ENCODE measurements at places on chromosomes 1 and 21.

DNA sequence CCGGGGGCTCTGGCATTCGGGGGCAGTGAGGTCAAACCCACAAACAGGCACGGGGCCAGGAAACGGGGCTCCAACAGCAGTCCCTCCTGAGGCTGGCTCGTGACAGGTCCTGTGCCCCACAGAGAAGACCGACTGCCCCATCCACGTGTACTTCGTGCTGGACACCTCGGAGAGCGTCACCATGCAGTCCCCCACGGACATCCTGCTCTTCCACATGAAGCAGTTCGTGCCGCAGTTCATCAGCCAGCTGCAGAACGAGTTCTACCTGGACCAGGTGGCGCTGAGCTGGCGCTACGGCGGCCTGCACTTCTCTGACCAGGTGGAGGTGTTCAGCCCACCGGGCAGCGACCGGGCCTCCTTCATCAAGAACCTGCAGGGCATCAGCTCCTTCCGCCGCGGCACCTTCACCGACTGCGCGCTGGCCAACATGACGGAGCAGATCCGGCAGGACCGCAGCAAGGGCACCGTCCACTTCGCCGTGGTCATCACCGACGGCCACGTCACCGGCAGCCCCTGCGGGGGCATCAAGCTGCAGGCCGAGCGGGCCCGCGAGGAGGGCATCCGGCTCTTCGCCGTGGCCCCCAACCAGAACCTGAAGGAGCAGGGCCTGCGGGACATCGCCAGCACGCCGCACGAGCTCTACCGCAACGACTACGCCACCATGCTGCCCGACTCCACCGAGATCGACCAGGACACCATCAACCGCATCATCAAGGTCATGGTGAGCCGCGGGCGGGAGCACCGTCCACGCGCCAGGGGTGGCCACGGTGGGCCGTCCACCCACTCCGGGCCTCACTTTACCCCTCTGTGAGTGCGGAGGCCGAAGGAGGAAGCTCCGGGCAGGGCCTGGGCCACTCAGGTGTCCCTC is 14.2 kb downstream of the COL6A2 start:
- no peak for DNase-seq

DNA sequence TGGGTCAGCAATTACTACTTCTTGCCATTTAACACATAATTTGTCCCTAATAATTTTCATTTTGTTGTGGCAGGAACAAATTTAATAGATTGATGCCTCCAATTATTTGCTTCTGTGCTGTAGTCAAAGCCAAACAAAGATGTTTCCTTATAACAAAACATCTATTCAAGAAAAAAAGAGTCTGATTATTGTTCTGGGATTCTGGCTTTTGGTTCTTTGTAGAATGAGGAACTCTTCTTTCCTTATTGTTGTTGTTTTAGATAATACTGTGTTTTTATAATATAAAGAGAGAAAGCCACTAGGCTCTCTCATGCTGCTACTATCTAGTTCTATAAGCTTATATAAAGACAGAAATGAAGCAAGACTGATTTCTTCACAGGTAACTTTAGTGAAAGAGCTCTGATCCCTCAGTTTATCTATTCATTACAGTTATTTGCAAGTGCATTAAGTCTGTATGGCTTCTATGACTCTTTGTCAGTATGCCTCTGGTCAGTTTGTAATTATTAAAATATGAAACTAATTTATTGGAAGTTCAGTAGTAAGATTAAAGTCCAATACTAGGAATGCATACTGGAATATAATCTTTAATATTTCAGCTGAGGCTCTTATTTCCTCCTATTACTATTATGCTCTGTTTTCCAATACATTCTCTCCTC is 37.4 kb downstream of the PRKACB start:
- DNase-seq: no peak

DNA sequence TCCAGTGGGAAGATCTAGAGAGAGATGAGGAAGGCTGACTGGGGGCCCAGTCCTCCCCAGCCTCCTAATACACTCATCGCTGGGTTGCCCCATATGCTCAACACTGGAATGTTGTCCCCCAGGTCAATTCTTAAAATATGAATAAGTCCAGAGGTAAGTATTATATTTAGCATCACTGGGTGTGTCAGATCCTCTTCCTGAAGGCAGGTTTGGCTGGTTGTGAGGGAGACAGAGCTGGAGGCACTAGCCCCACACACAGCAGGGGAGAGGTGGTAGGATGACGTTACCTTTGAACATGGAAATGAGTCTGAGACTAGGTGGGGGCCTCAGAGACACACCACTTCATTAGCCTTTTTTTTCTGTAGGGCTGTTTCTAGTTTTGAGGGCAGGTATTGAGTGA is 42.6 kb downstream of the SLC44A3 start:
- DNase-seq: no peak

- no peak for DNase-seq
Measured at GRCh38 chr1:53625766-53626520, 113.0 kb downstream of the GLIS1 start.

GRCh38 chr1:14160781-14161180 is 437.7 kb upstream of the KAZN start:
- no peak for DNase-seq

GRCh38 chr1:5998906-5999301 is 6.7 kb upstream of the NPHP4 start:
- no peak for DNase-seq

GRCh38 chr1:234748713-234749112 is 138.7 kb upstream of the IRF2BP2 start:
- DNase-seq: no peak

DNA sequence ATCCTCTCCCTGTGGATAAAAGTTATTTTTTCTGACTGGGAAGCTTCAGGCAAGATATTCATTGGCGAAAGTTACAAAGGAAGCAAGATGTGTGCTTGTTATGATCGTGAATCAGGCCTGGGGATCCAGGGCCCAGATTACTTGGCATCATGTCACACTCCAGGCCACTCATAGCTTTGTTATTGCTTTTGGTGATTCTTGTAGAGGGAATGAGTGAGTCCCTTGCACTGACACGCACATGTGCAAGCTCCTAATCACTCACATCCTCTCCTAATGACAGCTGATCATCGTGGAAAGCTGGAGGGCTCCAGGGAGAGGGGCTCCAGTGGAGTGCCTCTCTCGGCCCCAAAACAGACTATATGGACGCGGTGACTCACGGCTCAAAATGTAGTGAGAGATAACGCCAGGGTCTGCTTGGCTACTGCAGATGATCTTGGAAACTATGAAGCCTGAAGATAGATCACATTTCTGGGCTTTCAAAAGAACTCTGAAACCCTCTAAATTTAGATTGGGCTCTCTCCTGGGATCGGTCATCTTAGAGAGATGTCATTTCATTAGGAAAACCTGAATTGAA is 481.1 kb upstream of the USP24 start:
- no peak for DNase-seq

- DNase-seq: no peak
Measured at GRCh38 chr21:14825514-14825974, 239.3 kb downstream of the NRIP1 start.

DNA sequence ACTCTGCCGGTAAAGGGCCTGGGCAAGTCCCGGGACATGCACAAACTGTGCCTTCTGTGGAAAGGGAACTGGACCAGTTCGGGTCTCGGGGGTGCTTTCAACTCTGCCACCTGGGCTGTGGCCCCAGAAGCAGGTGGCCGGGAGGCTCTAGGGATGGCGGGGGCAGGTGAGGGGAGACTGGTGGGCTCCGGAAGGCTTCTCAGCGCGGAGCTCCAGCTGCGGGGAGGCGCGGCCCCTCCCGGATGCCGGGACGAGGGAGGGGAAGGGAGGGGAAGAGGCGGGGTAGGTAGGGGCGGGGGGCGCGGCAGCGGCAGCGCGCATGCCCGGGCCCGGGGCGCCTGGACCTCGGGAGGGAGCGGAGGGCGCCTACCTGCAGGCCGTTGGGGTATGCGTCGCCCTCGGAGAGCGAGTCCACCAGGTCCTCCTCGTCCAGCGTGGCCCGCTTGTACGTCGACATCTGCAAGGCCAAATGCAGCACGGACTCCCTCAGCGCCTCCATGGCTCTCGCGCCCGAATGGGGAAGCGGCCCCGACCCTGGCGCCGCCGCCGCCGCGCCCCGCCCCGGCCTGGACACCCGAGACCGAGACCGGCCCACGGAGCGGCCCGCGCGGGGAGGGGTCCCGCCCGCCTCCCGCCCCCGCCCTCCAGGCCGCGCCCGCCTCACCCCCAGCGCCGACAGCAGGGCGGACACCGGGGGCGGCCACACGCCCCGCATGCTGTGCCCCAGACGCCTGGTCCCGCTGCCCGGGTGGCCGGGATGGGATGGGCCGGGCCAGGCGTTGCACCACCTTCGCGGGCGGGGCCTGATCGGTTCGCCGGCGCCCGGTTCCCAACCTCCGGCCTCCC is at the start of gene ECE1:
Gene ECE1, minus strand, starts transcription at position 764 of the 846 bp plus-strand sequence. Its CDS starts 49 bp downstream, at position 715.
- peak; percentile 48 for DNase-seq

DNA sequence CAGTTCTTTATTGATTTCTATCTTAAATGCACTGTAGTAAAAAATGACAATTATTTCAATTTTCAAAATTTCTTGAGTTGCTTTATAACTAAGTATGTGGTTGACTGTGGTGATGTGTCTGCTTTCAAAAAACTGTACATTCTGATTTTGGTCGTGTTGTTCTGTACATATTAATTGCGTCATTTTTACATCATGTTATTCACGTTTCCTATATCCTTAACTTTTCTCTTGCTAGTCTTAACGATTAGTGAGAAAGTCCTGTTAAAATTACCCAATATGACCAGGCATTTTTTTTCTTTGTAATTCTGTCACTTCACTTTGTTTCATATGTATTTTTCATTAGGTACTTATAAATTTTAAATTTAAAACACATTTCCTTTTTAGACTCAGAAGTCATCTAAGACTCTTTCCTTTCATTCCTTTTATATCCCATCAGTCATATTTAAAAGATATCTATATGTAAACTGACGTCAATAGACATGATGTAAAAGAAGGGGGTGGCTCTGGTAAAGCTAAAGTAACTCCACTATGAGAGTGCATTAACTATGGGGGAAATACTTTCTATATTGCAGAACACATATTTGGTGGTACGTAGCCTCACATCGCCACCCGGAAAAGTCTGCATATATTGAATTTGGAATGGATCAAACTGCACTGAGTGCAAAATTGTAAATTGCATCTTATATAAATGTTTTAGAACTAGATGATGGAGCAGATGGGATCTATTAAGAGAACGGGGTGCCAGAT is 1.1 kb upstream of the COA6 start:
- peak; percentile 18 for DNase-seq

GRCh38 chr1:3188150-3188971 is 119.4 kb downstream of the PRDM16 start:
- no peak for DNase-seq

- no peak for DNase-seq
Measured at GRCh38 chr1:57204091-57204490, 219.8 kb downstream of the DAB1 start.

GRCh38 chr1:116754198-116754977 is at the start of gene CD2:
Gene CD2, plus strand, starts transcription at chr1:116754430. Its CDS starts 63 bp downstream, at chr1:116754493.
- peak; percentile 43 for DNase-seq

DNA sequence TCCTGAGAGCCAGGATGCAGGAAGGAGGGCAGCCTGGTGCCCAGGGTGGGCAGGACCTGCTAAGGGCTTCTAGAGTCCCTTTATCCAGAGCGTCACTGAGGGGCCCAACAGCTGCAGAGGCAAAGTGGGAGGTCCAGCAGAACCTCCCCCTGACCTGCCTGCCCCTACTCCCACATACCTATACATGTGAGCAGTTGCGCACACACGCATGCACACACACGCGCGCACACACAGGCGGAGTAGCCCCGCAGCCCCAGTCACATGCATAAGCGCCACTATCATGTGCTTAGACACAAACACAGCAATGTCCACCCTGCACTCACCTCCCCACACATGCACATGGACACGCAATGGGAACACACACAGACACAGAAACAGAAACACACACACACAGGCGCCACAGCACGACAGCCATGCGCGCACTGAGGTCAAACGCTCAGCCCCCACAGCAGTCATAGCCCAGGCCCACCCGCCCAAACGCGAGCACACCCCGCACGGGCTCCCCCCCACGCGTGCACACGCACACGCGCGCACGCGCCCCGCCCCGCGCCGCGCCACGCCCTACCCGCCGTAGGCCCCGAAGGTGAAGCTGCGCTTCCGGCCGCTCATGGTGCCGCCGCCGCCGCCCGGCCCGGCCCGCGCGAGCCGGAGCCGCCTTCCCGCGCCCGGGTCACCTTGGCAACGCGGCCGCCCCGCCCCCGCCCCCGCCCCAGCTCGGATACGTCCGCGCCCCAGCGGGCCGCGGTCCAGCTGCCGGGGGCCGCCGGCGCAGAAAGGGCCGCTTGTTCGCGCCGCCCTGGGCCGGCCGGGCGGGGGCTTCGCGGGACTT is 17.7 kb downstream of the RAP1GAP start:
- DNase-seq: peak; percentile 21

DNA sequence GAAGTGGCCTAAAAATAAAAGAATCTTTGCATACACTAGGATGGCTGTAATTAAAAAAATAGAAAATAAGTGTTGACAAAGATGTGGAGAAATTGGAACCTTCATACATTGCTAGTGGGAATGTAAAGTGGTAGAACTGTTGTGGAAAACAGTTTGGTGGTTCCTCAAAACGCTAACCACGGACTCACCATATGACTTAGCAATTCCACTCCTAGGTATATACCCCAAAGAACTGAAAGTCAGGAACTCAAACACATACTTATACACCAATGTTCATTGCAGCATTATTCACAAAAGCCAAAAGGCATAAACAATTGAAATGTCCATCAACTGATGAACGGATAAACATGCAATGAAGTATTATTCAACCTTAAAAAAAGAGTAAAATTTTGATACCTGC is 10.8 kb upstream of the HMGCL start:
- peak; percentile 29 for DNase-seq

- DNase-seq: no peak
Measured at GRCh38 chr1:92359986-92360385, 61.1 kb downstream of the RPAP2 start.

DNA sequence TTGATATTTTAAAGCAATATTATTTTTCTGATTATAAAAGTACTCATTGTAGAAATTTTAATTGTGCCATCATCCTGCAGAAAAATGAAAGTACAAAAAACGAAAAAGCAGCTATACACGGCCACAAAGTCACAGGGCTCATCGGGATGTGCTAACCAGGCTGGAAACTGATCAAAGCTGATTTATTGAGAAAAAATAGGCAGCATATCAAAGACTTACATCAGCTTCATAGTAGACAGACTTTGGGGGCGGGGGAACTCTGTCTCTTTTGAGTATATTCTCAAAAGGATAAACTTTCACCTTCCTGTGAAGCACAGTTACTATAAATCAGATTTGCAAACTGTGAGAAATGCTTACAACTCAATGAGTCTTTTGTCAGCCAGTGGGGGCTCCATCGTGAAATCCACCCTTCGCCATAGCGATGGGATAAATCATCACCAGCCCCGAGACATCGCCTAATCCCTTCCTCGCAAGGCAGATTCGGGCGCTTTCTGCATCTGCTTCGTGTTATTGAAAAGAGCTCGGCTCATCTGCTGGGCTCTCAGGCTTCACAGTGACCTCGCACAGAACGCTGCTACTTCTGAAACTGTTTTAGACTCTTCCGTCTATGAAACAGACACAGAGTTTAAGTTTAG is 69.2 kb upstream of the ERG start:
- DNase-seq: no peak

DNA sequence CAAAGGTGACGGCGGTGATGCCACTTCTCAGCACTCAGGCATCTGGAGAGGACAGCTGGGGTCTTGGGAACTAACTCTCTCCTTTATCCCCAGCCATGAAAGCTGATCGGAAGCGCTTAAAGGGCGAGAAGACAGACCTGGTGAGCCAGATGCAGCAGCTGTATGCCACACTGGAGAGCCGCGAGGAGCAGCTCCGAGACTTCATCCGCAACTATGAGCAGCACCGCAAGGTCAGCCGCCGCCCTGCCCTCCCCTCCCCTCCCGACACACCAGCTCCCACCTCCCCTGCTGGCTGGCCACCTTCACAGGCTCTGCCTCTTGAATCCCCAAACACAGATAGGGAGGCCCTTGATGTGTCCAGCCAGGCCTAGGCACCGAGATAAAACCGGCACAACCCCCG is 118.9 kb upstream of the TMEM51 start:
- no peak for DNase-seq

GRCh38 chr1:199245946-199246345 is 607.1 kb downstream of the PTPRC start:
- no peak for DNase-seq

All from inflammatory macrophage (primary cell).